ENCODE measurements at places on chromosomes 7 and 10.
A peak's percentile ranks its signal among the peaks of the same experiment; 100 is the strongest.

DNA sequence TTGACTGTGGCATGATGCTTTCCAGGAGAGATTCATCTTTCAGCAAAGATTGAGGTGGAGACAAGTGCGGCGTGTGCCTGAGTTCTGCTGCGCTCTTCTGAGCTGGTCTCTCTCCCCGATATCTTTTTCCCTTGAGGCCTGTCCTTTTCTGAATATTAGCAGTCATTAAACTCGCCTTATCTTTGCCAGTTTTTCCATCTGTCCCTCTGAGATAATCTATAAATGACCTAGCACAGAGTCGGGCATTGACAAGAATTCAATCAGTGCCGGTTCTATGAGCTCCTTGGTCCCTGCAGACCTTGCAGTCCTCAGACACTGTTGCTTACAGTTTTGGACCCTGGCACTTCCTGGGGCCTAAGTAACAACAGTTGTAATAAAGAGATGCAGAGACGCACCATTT, 89.7 kb upstream of the IKZF1 start:
- no peak for DNase-seq

GRCh38 chr7:115356139-115356746, 434.3 kb downstream of the MDFIC start:
- DNase-seq: no peak

DNA sequence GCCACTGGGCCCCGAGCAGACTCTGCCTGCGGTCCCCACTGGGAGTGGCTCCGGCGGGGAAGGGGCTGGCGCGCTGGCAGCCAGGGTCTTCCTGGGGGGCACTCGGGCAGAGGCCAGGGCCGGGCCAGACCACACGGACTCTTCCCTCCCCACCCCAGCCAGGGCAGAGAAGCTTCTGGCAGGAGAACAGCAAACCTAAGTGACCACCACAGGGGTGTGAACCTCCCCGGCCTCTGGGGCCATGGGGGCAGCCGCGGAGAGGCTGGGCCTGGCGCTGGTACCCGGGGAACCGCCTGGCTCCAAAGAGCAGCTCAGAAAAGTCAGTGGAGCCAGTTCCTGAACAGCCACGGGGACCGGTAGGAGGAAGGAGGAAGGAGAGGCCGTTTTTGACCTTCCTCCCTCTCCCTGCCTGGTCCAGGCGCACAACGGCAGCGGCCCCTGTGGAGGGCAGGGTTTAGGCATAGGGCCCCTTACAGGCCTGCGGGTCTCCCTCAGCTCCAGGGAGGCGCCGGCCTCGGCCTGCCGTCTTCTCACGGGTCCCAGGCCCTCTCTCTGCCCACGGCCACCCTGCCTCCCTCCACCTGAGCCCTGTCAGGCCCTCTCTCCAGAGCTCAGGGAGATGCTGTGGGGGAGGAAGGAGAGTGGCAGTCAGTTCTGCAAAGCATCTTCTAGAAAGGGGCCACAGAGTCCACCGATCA, 51.8 kb downstream of the TMEM209 start:
- no peak for DNase-seq

- no peak for DNase-seq
Measured at GRCh38 chr7:25788961-25789620, 362.9 kb upstream of the NFE2L3 start.

DNA sequence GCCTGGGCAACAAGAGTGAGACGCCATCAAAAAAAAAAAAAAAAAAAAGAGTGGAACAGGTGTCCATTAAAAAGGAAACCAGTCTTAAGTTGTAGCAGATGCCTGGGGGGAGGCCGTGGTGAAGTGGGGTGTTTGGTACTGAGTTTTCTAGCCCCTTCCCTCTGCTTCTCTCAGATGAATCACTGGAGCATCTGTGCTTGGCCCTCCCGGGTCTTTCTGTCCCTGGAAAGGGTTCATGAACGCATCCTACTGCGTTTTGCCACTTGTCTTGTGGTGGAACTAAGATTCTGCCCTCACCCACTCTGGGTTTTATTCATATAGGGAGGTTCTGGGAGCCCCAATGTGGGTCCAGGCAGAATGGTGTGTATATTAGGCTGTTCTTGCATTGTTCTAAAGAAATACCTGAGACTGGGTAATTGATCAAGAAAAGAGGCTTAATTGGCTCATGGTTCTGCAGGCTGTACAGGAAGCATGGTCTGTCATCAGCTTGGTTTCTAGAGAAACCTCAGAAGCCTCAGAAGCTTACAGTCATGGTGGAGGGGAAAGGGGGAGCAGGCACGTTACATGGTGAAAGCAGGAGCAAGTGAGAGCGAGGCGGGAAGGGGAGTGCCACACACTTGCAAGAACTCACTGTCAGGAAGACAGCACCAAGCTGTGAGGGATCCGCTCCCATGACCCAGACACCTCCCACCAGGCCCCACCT, 63.5 kb downstream of the CAMK1D start:
- DNase-seq: peak; percentile 62

- DNase-seq: peak; percentile 53
Measured at GRCh38 chr10:788796-789748, 99.6 kb upstream of the DIP2C start.

GRCh38 chr10:84156768-84157167, 16.8 kb upstream of the GPR15LG start:
- DNase-seq: peak; percentile 66

GRCh38 chr7:1290679-1291356, 58.1 kb downstream of the UNCX start:
- no peak for DNase-seq

DNA sequence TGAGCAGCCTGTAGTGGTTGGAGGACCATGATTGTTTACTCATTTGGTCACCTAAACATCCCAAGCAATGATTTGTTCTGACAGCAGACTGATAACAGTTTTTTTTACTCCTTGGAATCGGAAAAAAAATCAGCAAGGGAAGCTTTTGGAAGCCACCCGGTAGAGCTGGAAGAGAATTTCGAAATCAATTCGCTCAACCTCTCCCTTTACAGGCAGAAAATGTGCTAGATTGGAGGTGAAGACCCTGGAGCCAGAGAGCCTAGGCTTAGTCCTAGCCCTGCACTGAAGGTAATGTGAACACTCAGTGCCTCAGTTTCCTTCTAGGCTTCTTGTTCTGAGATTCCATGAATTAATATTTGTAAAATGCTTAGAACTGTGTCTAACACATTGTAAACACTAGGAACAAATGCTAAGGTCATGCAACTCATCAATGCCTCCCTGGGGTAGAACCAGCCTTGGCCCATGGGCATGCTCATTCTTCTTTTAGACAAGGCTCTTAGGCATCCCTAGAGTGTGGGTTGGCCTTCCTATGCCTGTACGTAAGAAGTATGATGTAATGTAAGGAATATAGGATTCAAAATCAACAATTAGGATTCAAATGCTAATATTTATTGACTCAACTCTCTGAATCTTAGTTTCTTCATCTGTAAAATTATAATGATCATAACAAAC, 52.7 kb downstream of the MET start:
- DNase-seq: no peak

DNA sequence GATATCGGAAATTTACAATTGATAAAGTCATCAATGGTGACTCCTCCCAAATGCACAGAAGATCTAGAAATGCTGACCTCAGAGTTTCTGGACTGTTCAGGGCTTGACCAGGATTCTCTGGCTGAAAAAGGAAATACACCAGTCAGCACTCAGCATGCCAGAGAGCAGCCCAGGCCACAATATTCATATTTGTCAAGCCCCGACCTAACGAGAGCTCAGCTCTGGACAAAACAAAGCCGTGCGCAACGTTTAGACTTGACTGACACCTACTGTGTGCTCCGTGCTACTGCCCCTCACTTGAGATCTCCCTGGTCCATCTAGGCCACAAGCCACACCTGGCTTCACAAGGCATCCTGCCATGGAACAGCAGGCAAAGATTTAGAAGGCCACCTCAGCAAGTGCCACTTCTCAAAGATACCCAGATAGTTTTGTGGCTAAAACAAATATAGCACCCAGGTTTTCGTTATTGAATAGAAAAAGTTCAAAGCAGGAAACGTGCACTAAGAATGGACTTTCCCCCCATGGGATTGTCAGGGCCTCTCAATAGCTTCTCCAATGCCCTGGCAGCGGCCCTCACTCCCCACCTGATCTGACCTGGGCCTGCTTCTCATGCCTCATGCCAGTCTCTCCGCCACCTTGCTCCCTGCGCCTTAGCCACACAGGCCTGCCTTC, 218.3 kb downstream of the FAM107B start:
- DNase-seq: peak; percentile 57

DNA sequence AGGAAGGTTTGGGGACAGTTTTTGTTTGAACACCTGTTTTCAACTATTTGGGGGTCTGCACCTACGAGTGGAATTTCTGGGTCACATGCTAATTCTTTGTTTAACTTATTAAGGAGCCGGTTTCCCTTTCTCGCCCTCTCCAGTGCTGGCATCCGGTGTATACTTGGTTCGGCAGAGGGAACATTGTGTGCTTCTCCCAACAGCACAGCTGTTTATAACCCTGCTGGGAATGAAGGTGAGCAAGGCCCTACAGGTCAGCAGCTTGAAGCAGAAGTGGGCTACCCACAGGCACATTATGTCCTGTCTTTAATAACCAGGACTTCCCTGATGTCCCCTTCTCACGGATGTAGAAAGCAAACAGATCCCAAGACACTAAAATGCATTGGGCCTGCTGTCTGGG, 87.5 kb upstream of the PDCD4 start:
- DNase-seq: no peak

- no peak for DNase-seq
Measured at GRCh38 chr10:27911011-27911410, 87.9 kb downstream of the ODAD2 start.

- no peak for DNase-seq
Measured at GRCh38 chr7:13442226-13442625, 547.2 kb downstream of the ETV1 start.

DNA sequence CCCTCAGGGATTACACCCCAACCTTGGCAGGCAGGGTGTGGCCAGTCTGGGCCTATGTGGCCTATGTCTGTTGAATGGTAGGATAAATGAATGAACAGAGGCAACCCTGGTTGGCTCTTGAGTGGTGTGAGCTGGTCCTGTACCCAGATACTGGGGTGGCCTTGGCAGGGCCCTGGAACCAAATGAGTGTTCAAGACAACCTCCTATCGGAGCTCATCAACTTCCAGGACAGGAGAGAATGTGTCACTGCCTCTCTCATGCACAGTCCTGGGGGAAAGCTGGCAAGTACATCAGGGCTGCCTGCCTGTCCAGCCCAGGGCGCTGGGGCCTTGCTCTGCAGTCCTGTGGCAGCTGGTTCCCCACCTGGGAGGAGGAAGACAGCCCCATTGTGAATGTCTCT, 271.6 kb downstream of the CALN1 start:
- DNase-seq: no peak

DNA sequence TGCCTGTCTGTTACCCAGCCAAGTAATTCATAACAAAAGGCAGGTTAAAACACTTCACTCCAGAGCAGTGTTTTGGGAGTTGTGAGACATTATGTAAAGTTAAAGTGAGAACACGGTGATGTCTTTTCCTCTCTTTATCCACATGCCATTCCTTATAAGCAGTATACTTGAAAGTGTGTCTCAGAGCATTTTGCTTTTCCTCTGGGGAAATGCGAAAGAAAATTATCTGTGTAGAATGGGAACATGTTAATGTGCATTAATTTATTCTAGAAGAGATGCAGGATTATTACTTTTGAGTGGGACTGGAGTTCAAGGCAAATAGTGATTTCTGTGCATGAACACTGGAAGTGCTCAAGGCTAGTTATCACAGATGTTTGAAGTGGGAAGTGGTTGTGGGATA, 170.4 kb downstream of the PLXDC2 start:
- no peak for DNase-seq

GRCh38 chr10:26249681-26250080, 33.1 kb downstream of the GAD2 start:
- no peak for DNase-seq

- no peak for DNase-seq
Measured at GRCh38 chr7:110835849-110836248, 255.1 kb upstream of the LRRN3 start.

DNA sequence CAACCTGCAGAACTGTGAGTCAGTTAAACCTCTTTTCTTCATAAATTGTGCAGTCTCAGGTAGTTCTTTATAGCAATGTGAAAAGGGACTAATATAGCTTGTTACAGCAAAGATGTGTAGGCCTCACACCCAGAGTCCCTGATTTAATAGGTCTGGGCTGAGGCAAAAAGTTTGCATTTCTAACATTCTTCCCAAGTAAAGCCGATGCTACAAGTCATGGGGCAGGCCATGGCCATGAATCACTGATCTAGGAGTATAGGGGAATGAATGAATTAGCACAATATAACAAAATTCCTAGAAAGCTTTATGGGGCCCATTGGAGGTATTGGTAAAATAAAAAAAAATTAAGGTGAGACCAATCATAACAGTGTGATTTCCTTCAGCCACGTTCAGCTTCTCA, 11.5 kb upstream of the AASS start:
- DNase-seq: no peak
